ENCODE measurements at places on chromosomes 13 and 19.
A peak's percentile ranks its signal among the peaks of the same experiment; 100 is the strongest.

DNA sequence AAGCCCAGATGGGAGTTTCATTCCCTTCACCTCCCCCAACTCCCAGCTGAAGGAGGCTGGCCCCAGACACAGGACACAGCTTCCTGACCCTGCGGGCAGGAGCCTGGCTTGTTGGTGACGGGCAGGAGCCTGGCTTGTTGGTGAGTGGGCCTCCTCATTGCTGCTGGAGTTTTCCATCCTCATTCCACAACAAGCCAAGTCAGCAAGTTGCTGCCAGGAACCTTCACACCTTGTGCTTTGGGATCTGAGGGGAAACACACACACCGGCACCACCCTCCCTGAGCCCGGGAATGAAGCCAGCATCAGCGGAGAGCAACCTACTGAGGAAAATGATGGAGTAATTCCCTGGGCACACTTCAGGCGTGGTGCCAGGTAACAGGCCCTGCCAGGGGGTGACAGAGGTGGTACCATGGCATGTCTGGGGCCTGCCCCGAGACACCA lies 74.9 kb downstream of the ALOX5AP start:
- DNase-seq = peak; percentile 72

- no peak for DNase-seq
These were observed 51.1 kb downstream of the RFC3 start for GRCh38 chr13:33869005-33869404.

- DNase-seq = peak; percentile 85
These were observed 4.0 kb upstream of the NKPD1 start for GRCh38 chr19:45164577-45165335.

- DNase-seq = peak; percentile 20
These were observed 8.3 kb upstream of the RB1 start for GRCh38 chr13:48295271-48295670.

DNA sequence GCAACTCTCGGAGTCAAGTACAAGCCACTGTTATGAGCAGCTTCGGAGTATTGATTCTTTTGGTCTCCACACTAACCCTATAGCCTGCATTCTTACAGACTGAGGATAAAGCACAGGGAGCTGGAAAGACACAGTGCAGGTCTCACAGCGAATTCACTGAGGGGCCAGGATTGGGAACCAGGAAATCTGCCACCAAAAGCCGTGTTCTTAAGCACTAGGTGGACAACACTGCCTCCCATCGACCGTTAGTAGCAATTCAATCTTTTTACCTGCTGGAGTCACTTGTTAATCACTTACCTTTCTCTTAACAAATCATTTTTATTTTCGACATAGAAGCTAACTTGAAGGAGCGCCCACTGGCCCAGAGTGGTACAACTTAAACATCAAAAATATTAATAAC lies 6.3 kb downstream of the PMIS2 start:
- DNase-seq = peak; percentile 73

- DNase-seq = no peak
These were observed 30.2 kb downstream of the TMED1 start for GRCh38 chr19:10805758-10806247.

DNA sequence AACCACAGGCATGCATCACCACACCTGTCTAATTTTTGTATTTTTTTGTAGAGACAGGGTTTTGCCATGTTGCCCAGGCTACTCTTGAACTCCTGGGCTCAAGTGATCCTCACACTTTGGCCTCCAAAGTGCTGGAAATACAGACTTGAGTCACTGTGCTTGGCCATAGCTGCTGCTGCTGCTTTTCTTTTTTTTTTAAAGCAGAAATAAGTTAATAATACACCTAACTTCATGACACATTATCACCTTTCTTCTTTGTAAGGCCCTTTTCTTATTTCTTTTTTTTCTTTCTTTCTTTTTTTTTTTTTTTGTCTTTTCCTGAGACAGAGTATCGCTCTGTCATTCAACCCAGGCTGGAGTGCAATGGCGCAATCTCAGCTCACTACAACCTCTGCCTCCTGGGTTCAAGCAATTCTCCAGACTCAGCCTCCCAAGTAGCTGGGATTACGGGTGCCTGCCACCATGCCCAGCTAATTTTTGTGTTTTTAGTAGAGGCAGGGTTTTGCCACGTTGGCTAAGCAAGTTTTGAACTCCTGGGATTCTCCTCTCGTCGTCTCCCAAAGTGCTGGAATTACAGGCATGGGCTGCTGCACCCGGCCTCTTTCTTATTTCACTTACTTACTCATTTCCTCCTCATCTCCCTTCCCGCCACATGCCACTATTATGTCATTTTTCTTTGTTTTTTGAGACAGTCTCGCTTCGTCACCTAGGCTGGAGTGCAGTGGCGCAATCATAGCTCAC lies 8.7 kb downstream of the SHKBP1 start:
- DNase-seq = peak; percentile 90

- DNase-seq = no peak
These were observed 164.4 kb downstream of the LMO7 start for GRCh38 chr13:75800545-75800944.

- DNase-seq = no peak
These were observed 415.2 kb downstream of the KCTD12 start for GRCh38 chr13:76470991-76471390.

DNA sequence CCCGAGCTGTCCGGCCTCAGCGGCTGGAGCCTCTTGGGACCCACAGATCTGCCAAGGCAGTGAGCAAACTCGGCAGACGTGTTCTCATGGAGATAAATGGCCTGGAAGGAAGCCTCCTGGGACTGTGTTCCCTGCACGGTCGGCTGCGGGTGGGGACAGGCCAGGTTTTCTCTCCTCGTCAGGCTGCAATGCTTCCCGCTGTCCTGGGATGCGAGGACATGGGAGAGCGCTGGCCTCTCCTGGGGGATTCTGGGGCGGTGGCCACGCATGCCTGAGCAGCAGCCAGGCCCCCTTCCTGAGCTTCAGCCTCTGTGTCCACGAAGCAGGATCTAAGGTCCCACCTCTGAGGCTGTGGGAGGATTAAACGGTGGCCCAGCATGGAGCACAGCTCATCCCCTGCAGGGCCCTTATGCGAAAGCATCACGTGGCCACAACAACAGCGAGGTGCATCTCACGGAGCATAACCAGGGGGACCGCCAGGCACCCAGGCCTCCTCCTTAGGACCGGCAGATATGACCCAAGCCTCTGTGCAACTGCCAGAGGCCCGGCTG lies 21.2 kb upstream of the C13orf46 start:
- DNase-seq = no peak

- DNase-seq = peak; percentile 82
These were observed 207.5 kb downstream of the KCNRG start for GRCh38 chr13:50222569-50223332.

DNA sequence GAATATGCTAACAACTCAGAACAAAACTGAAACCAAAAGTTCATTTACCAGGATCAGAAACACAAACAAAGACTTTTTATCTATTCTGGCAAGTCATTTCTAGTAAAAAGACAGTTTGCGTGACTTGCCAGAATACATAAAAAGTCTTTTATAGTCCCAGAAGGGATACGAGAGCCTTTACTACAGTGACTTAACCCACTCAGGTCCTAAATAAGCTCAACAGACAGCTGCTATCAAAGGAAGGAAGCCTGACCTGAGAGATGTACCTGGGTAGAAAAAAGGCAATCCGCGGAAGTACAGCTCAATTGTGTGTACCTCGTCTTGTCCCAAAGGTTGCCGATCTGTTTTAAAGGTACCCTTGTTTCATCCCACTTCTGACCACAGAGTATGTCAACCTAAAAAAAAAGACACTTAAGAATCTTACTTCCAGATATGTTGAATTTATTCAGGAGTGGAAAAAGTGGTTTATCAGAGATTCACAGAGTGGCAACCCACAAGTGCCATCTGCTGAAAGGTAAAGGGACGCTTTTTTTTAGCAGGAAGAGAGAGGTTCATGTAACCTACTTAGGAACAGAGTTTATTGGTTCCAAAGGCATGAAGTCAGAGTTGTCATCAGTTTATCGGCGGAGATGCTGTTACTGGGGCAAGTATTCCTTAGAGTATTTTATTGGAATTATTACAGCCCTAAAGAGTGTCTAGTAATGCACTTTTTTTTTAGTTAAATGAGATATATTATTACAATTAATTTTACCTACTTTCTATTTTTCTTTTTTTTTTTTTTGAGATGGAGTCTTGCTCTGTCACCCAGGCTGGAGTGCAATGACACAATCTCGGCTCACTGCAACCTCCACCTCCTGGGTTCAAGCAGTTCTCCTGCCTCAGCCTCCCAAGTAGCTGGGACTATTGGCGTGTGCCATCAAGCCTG lies 69.7 kb upstream of the C1QTNF9B start:
- DNase-seq = no peak

DNA sequence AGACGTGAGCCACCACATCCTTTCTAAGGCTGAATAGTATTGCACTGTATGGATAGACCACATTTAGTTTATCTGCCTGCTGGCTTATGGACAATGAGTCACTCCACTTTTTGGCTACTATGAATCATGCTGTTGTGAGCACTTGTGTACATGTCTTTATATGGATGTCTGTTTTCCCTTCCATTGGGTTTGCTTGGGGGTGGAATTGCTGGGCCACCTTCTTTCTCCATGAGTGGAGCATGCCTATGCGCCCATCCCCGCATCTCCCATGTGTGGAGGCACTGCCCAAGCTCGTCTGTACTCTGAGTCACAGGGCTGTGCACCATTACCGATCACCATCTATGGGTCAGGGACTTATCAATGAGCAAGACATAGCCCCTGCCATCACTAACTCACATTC lies 127.2 kb upstream of the GJB6 start:
- peak; percentile 100 for DNase-seq

DNA sequence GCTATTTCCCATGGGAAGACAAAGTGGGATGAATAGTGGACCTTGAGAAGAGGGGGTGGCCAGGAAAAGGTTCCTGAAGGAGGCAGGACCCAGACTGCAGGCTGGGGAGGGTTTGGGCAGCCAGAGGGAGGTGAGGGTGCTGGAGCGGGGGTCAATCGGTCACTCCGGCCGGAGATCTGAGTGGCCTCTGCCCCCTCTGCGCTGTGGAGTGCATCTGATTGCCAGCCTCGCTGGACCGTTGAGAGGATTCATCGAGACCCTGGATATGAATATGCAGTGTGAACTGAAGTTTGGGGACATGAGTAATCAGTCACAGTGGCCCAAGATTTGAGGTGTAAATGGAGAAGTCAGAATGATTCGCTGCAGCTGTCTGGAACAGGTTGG lies 5.5 kb upstream of the ZNF580 start:
- no peak for DNase-seq

GRCh38 chr13:79314652-79315051 lies 91.4 kb downstream of the RBM26 start:
- DNase-seq = no peak

- DNase-seq = no peak
These were observed 126.7 kb downstream of the URI1 start for GRCh38 chr19:30068528-30069395.

DNA sequence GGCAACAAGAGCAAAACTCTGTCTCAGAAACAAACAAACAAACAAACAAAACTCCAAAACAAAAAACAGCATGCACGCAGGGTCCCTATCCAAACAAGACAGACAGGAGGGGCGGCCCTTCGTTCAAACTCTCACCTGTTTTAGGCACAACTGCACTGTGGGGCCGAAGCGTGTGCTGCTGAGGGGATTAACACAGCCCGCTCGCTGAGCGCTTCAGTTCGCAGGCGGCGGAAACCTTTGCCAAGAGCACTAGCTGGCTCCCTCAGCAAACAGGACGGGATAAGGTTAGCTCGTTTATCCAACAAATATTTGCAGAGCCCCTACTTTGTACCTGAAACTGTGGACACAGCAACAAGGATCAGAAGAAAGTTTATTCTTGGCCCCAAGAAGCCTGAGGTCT lies 1.6 kb upstream of the ADPRHL1 start:
- no peak for DNase-seq

GRCh38 chr19:2523630-2524311 lies 47.8 kb downstream of the GADD45B start:
- DNase-seq = no peak

DNA sequence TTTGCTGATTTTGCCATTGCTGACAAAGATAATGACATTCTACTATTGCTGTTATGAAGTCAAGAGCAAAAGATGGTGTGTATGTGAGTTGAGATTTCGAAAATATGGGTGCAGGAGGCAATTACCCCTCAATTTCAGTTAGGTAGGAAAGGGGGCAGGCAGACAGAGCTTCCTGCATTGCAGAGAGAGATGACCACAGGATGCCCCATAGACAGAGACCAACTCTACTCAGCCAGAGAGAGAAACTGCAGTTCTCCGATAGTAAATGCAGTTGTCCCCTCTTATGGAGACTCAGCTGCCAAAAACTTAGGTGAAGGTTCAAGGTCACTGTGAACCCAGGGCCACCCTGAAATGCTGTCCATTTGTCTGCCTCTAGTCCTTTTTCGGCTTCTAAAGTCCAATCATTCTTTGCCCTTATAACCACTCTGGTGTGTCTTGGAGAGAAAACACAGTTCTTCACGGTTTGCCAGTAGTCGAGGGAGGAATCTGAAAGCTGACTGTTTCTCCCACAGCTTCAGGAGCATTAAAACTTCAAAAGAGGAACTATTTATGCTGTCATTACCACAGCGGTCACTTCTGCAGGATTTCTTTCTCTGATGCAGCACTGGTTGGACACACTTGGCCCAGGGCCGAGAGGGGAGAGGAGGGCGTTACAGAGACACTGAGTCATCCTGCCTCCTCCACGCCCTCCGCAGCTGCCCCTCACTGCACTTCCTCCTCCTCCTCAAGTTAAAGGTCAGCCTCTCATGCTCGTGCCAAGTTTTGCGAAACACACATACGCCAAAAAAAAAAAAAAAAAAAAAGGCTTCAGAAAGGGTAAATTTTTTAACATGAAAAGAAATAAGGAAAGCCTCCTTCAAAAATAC lies 264.3 kb downstream of the FOXO1 start:
- DNase-seq = peak; percentile 90

GRCh38 chr13:112869202-112870050 lies 99.6 kb upstream of the MCF2L start:
- no peak for DNase-seq

GRCh38 chr13:41562083-41562482 lies 104.7 kb downstream of the RGCC start:
- DNase-seq = peak; percentile 62

DNA sequence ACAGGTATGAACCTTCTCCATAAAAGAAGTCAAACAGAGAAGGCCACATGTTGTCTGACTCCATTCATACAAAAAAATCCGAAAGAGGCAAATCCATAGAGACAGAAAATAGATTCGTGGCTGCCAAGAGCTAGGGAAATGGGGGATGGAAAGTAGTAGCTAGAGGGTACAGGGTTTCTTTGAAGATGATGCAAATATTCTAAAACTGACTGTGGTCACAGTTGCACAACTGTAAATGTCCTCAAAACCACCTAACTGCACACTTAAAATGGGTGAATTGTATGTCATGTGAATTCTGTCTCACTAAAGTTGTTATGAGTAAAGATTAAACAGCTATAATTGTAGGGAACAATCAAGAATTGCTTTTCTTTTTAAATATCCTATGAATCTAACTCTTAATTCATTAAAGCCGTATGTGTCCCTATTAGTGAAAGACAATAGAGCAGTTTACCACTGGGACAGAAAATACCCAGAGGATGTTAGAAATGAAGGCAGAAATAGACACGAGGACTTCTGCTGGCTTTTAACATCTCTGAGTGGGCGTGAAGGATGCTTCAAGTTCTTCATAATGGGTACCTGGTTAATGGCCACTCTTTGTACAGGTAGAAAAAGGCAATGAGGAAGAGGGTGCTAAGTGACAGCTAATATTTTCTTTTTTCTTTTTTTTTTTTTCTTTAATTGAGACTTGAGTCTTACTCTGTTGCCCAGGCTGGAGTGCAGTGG lies 21.2 kb downstream of the INSR start:
- DNase-seq = no peak

Measured in epithelial cell of esophagus (primary cell).